ENCODE measurements at places on chromosomes 4 and X. TPM values are rescaled to one million over a fixed set of nuclear protein-coding genes. Genes with fewer than 3 reads are reported as not detected.

DNA sequence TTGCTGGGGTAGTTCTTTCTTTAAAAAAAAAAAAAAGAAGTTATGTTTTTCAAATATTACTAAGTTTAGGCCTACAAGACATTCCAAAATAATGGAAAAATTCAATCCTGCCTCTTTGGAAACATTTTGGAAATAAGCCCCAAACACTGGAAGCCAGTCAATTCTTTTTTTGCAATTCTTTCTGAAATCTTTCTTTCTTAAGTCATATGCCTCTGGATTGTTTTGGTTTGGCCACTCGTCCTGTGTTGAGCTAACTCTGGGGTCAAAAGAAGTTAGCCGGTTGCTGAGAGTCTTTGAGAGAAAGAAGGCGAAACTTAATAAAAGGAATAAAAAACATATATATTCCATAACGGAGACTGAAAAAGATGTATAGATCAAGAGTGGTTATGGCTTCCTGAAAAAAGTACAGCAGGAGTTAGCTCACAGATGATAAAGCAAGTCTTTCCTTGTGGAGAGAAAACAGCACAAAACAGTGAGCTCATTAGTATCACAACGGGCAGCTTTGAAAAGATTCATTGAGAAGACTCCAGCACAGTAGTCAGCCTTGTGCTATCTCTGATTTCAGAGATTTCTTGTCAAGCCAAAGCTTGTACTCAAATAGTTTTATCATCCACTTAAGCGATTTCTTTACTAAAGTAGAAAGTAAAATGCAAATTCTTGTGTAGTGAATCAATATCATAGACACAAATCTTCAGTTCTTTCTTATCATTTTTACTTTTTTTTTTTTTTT lies 64.8 kb downstream of the PLS3 start:
- H3K27ac ChIP-seq, result no peak overlapping the region
- peaks cover 5% of the 10 kb centered on the region for H3K27me3 ChIP-seq
- H3K4me3 ChIP-seq, result no peak overlapping the region
- no peaks in the 10 kb centered on the region for H3K4me1 ChIP-seq

DNA sequence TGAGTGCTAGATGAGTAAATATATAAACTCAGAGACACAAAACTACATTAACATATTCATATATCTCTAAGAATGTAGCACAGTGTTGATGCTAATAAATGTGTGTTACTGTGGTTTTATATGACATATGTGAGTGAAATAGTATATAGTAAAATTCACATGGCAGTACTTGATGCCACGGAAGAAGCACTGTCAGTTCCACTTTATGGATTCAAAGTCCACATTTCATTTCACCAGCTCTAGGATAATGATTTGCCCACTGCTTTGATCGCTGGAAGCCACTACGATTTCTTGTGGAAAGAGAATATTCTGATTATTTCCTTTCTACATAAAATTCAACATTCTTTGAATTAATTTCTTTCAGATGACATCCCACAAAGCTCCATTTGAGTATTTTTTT lies 181.2 kb downstream of the GBA3 start:
- no peak for DNase-seq
- no peaks in the 10 kb centered on the region for H3K4me1 ChIP-seq
- no peaks in the 10 kb centered on the region for H3K27me3 ChIP-seq
- no peak overlapping the region for H3K4me3 ChIP-seq

DNA sequence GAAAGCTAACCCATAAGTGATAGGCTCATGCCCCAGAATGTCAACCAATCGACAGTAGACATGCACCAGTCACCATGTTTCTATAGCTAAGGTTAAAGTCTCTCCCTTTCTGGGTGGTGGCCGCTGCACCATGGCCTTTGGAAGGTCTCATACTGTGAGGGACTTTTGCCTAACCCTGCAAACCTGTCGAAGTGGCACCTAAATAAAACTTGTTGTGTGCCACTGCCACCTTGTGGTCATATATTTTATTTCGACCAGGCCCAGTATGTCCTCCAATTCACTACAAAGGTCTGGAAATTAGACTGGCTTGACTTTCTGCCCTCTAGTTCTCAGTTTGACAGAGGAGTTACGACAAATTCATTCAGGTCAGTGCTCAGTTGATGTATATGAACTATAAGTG lies 163.1 kb downstream of the SMARCA1 start:
- H3K36me3 ChIP-seq, result no peaks in the 10 kb centered on the region
- no peaks in the 10 kb centered on the region for H3K27me3 ChIP-seq
- H3K4me1 ChIP-seq, result no peaks in the 10 kb centered on the region
- H3K27ac ChIP-seq, result no peak overlapping the region
- peak; percentile 30 for DNase-seq
- no peak overlapping the region for H3K4me3 ChIP-seq

DNA sequence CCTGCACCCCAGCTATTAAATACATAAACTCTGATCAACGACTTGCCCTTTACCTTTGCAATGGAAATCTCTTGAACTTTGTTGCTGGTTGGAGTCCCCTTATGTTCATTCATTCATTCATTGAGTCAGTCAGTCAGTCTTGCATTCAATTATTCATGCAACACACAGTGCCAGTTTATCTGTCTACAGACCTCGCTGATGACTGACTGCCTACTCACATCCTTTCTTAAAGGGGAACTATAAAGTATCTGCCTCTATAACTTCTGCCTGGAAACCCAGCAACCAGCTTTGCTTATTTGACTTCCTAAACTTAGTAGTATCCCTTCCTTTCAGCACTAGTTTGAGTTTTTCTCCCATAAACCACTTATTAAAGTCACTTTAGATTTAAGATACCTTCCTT lies 620.8 kb upstream of the ADGRL3 start:
- no peak overlapping the region for H3K27ac ChIP-seq
- no peaks in the 10 kb centered on the region for H3K36me3 ChIP-seq
- no peaks in the 10 kb centered on the region for H3K27me3 ChIP-seq
- H3K4me1 ChIP-seq, result no peaks in the 10 kb centered on the region

GRCh38 chrX:12702509-12703091 lies 88.6 kb upstream of the PRPS2 start:
- no peak overlapping the region for H3K27ac ChIP-seq
- H3K27me3 ChIP-seq, result peaks cover 10% of the 10 kb centered on the region
- no peaks in the 10 kb centered on the region for H3K36me3 ChIP-seq
- DNase-seq, result no peak
- H3K4me1 ChIP-seq, result peaks cover 5% of the 10 kb centered on the region
- no peak overlapping the region for H3K4me3 ChIP-seq

- H3K36me3 ChIP-seq, result no peaks in the 10 kb centered on the region
- H3K4me3 ChIP-seq, result no peak overlapping the region
- no peaks in the 10 kb centered on the region for H3K4me1 ChIP-seq
- H3K27ac ChIP-seq, result no peak overlapping the region
- DNase-seq, result no peak
Observed at GRCh38 chr4:63814171-63814964, 594.9 kb downstream of the TECRL start.

The SEPTIN11 gene
- total RNA-seq, result 66.4 TPM

The UGT2B28 gene
- total RNA-seq, result not detected

The CORIN gene
- total RNA-seq, result not detected

The C4orf50 gene
- not detected for total RNA-seq

The STARD8 gene
- 0.31 TPM for total RNA-seq

The SOWAHD gene
- 0.18 TPM for total RNA-seq

All from activated naive CD8-positive, alpha-beta T cell treated with anti-CD3 and anti-CD28 coated beads for 36 hours (primary cell).